Muscle of arm (tissue), 14 donors: ENCODE measurements at places on chromosomes 6 and 20.

- no peak for DNase-seq
Measured at GRCh38 chr6:62192593-62192992, 93.4 kb downstream of the KHDRBS2 start.

GRCh38 chr6:39772559-39773273 is 19.5 kb upstream of the DAAM2 start:
- DNase-seq, result no peak

- peak; percentile 32 for DNase-seq
Measured at GRCh38 chr6:116326996-116327395, 43.8 kb upstream of the DSE start.

DNA sequence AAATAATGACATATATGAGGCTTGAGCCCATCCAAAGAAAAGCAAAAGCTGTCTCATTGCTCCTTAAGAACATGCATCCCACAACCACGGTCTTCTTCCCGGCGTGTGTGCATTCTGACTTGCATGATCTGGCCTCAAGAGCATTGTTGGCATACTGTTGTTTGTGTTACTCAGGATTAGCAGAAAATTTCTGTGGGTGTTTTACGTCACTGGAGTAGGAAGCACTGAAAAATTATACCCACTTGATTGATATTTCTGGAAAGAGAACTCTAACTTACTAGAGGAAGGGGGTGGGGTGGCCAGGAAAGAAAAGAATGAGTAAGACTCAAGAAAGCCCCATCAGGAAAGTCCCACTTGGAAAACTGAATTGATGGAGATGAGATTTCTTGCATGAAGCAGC is 326.2 kb upstream of the PRDM1 start:
- DNase-seq, result no peak

DNA sequence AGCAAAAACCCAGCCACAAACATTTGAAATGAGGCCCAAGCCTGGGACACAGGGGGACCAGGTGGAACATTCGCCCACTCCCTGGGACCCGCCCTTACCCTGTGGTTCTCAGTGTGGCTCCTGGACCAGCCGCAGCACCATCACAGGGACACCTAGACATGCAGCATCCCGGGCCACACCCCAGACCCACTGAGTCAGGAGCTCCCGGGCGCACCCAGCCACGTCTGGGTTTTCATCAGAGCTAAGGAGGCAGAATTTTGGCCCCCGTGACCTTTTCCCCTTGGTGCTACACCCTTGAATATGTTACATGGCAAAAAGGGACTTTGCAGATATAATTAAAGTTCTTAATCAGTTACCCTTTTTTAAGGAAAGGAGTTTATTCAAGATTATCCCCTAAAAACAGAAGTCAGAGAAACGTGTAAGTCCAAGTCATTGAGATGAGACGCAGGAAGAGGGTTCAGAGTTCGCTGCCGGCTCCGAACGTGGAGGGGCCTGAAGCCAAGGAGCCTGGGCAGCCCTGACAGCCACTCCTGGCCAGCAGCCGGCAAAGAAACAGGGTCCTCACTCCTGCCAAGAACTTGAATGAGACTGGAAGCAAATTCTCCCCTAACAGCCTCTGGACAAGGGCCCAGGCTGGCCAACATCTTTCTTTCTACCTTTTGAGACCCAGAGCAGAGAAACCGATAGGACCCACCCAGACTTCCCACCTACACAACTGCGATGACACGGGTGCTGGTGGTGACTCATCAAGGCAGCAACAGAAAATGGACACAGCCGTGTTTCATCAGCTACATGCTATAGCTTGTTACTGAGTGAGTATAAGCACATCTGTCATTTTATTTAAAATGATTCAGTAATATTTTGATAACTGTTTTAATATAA is 25.3 kb downstream of the BFSP1 start:
- no peak for DNase-seq

GRCh38 chr20:53839423-53840176 is 230.8 kb downstream of the BCAS1 start:
- no peak for DNase-seq

GRCh38 chr20:31811796-31812728 is 7.1 kb upstream of the MYLK2 start:
- DNase-seq, result peak; percentile 31
